ENCODE measurements at places on chromosomes 13 and 19.

DNA sequence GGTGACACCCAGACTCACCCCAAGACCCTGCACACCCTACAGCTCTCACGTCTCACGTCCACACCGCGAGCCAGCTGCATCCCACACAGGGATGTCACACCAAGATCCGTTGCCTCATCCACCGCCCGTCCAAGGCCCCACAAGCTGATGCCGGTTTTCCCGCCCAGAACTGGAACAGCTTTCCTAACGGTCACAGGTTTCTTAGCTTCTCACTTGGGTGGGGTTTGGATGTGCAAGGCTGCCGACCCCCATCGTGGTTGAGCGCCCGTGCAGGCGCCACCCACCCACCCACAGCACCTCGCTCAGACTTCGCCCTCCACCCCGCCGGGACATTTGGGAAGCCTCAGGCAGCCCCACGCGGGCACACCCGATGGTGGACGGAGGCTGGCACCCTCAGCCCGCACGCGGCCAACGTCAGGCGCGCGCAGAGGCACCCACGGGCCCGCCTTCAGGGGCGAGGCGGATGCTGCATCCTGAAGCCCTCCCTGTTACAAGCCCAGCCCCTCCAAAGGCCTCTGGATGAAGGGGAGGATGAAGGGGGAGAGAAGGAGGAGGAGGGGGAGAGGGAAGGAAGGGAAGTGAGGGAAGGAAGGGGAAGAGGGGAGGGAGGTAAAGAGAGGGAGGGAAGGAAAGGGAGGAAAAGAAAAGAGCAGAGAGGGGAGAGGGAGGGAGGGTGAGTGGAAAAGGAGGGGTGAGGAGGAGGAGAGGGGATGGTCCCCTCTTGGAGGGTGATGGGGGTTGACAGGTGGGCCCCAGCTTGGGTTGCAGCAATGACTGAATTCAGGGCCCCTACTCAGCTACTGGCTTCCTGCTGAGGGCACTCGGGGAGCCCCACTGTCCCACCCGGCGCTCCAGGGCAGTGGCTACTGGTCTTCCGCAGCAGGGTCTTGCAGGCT lies 12.8 kb downstream of the ONECUT3 start:
- no peak for DNase-seq

DNA sequence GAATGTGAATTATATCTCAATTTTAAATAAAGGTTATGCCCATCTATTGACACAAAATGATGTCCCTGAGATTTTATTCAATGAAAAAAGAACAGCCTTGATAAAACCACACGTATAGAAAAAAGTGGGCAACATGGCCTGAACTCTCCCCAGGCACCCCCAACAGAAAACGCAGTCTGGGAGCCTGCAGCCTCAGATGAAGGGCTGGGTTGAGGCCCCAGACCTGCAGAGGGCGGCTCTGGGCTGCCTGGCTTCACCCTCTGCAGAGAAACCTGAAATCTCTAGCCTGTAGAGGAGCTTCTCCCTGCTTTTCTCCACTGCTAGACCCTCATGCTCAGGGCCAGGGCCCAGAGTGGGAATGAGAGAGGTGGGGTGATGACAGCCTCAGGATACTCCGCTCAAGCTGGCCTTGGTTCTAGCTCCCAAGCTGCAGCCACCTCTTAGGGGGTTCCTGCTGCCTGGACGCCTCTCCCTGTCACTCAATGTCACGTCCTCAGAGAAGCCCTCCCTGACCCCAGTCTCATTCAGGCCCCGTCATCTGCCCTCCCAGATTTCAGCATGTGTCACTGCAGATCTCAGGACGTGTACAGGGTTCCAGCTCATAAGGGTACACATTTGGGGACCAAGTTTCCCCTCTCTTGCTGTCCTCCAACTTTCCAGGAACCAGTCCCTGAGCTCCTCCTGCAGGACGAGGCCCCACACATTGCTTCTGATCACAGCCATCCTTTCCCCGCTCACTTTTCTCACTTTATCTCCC lies 1.8 kb downstream of the MBD3 start:
- peak; percentile 42 for DNase-seq

- DNase-seq, result no peak
These were observed 403 bp upstream of the ADAMTS10 start for GRCh38 chr19:8610936-8611300.

GRCh38 chr13:97257800-97258799 lies 36.0 kb downstream of the MBNL2 start:
- DNase-seq, result peak; percentile 95

- no peak for DNase-seq
These were observed 34.9 kb upstream of the POMP start for GRCh38 chr13:28623782-28624706.

GRCh38 chr13:95356916-95357315 lies 55.7 kb upstream of the ABCC4 start:
- no peak for DNase-seq

GRCh38 chr19:2237869-2238153 lies 1.2 kb downstream of the SF3A2 start:
- DNase-seq, result no peak

GRCh38 chr13:25678398-25678797 lies 306.6 kb downstream of the ATP8A2 start:
- DNase-seq, result peak; percentile 13

DNA sequence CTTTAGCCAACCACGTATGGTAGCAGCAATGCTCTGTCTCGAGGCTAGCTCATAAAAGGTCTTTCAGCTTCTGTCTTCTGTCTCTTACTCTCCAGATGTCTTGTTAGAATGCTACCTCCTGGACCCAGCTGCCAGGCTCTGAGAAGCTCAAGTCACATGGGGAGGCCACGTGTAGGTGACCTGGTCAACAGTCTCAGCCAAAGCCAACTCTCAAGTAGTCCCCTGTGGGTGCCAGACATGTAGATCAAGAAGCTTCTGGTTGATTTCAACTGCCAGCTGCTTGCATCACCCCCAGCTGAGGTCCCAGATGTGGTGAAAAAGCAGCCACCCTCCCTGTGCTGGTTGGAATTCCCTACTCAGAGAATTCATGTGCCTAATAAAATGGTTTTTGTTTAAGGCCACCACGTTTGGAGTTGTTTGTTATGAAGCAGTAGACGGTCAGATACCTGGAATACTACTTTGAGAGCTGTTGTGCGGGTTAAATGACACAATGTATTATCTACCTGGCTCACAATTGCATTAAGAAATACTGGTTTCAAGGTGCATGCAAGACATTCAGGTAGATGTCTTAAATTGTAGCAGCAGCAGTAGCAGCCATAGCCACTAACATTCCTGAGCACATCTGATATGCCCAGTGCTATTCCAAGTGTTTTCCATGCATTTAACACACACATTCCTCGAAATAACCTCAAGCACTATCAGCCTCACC lies 131.0 kb upstream of the RFC3 start:
- DNase-seq, result no peak

DNA sequence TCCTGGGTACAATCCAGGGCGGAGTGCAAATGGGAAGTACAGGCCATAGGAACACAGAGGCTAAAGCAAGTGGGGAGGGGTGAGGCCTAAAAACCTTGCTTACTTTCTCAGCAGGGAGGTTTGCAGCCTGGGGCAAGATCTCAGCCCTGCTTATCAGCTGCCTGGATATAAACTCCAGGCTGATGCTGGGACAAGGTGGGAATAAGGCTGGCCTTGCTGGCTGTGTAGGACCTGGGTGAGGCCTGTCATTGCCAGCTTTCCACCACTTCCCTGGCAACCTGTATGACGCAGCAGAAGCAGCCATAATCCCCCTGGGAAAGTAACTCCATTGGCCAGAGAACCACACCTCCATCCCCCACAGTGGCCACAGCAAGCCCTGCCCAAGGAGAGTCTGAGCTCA lies 279.1 kb upstream of the ATXN8OS start:
- DNase-seq, result no peak

GRCh38 chr13:76029088-76029487 lies 393.0 kb downstream of the LMO7 start:
- no peak for DNase-seq

DNA sequence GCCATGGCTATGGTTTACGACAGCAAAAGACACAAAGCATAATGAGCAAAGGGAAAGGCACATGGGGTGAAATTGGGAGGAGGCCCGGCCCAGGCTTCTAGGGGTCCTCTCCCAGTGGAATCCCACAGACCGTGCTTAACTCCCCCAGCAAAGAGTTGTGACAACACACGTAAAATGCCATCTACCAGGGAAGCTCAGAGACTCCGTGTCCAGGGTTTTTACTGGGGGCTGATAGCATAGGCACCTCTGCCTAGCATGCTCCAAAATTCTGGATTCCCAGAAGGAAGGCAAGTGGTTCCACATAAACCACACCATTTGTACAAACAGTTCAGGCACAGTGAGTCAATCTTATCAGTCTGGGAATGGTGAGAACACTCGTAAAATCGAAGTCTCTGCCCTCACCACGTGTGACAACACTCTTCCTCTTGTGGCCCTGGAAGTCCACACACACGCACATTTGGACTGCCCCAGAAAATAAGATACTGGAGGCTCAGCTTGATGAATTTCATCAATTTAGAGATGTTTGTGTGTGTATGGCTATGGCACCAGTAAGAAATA lies 34.9 kb downstream of the RHPN2 start:
- no peak for DNase-seq

DNA sequence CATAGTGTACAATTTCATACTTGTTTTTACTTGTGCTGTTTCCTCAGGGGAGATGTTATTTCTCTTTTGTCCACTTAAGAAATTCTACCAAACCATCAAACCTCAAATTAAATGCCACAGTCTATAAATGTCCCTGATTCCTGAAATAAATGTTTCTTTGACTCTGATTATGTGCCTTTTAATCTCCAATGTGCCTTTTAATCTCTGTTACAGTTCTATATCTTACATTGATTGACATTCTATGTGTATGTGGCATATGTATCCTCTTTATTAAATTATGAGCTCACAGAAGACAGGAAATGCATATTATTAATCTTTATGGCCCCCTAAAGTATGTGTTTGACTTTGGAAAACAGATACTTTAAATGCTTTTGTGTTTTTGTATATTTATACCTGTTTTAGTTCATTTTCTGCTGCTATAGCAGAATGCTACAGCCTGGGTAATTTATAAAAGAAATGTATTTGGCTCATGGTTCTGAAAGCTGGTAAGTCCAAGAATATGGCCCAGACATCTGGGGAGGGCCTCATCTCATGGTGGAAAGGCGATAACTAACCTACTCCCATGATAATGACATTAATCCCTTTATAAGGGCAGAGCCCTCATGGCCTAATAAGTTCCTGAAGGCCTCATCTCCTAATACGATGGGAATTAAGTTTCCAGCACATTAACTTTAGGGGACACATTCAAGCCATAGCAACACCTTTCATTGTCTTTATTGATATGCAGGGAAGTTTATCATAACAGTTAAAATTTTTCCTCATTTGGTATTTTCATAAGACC lies 403.9 kb downstream of the LIG4 start:
- DNase-seq, result no peak

- peak; percentile 23 for DNase-seq
These were observed 136.8 kb downstream of the TBC1D4 start for GRCh38 chr13:75345193-75345592.

DNA sequence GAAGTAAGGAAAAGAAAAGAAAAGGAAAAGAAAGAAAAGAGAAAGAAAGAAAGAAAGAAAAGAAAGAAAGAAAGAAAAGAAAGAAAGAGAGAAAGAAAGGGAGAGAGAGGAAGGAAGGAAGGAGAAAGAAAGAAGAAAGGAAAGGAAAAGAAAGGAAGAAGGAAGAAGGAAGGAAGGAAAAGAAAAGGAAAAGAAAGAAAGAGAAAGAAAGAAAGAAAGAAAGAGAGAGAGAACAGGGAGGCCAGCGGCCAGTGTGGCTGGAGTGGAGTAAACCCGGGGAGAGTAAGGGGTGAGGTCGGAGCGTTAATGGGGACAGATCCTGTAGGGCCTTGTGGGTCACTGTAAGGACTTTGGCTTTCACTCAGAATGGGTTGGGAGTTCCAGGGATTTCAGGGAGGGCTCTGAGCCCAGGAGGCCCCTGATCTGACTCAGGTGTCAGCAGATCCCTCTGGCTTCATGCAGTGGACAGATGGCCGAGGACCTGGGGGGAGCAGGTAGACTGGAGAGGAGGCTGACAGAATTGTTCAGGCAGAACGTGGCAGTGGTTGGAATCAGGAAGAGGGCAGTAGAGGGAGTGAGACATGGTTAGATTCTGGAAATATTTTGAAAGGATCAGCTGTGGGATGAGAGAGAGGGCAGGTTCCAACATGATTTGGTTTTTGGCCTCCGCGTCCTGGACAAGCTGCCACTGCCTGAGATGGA lies 19.8 kb upstream of the FXYD3 start:
- no peak for DNase-seq

DNA sequence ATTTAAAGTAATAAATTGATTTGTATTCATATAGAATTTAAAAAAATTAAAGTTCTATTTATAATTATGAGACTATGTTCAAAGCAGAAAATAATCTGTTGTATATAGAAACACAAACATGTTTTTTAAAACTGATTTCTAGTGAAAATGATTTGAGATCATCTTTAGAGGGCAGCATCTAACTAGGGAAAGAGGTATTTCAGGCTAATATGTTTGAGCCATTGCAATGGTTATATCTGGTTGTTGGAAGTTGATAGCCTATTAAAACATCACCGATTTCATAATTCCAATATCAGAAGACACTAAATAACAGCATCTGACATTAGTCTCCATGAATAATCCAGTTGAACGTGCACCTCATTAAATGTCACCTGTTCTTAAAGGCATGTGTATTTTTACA lies 79.8 kb upstream of the SLITRK6 start:
- DNase-seq, result no peak

DNA sequence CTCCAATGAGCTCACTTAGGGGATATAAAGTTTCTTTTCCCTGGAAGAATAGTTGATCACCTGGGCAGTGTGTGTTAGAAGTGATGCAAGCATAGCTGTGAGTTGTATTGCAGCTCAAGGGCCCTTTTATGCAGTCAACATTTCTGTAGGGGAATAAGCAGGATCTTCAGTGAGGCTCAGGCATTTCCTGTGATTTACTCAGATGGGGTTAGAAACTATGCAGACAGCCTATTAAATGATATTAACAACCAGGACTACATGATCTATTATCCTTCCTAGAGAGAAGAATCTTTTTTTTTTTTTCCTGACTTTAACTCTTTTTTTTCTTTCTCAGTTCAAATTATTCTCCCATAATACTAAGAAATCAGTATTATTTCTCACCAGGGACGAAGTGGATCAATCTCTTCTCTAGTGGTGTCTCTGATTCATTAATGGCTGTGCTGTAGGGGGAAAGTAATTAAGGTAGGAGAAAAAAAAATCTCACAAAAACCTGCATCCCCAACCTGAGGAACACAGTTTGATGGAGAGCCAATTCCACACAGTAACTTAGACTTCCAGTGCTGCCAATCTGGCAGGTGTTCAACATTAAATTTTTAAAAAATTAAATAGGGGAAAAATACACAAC lies 126.4 kb upstream of the SLC10A2 start:
- no peak for DNase-seq

DNA sequence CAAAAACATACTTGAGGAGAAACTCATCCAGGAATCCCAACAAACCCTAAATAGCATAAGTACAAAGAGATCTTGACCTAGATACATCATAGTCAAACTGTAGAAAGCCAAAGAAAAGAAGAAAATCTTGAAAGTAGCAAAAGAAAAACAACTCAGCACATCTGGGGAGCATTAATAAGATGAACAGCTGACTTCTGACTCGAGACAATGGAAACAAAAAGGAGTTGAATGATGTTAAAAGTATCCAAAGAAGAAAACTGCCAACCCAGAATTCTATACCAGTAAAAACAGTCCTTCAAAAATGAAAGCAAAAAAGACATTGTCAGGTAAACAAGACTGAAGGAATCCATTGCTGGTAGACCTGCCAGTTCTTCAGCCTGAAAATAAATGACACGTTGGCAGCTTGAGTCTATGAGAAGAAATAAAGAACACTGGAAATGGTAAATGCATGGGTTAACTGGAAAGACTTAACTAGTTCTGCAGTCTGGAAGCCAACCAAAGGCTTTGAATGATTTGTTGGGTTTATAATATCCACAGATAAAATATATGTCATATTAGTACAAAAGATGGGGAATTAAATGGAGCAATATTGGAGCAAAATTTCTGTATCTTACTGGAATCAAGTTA lies 46.8 kb downstream of the TSSK6 start:
- DNase-seq, result no peak

GRCh38 chr13:21905486-21905885 lies 234.6 kb downstream of the FGF9 start:
- DNase-seq, result no peak

All from HT1080 (cell line).